Body of pancreas (tissue), 4 donors: ENCODE measurements at places on chromosomes 3 and 15. TPM values are rescaled to one million over a fixed set of nuclear protein-coding genes. Genes with fewer than 3 reads are reported as not detected.
A peak's percentile ranks its signal among the peaks of the same experiment; 100 is the strongest.

DNA sequence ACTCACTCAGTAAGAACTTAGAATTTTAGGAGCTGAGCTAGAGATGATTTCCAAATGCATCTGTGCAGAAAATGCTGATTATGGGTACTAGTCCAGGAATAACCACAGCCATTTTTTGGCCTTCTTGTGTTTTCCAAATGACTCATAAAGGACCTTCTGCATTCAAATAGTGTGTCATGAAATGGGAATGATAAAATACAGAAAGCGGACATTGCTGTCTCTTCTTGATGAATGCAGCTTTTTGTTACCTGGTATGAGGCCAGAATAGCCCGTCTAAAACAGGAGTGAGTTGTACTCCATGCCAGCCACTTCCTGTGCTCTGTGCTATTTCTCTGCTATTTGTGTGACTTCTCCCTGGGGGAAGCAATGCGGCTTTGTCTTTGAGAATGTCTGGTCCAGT lies 20.5 kb upstream of the FRMD5 start:
- no peak for DNase-seq

DNA sequence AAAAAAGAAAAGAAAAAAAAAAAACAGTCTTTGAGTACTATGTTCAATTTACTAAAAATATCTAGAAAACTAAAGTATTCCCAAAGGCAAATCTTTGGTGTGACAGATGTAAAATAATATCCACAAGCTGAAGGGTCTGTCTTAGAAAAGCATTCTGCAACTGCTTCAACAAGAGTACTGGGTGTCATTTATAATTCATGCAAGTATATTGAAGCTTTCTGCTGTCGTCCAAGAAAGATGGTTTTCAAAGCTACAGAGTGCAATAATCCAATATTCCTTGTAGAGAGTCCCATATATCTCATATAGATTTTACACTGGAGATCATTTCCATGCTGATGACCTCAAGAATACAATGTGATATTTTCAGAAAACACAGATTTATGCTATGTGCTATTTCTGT lies 90.9 kb upstream of the SUCLG2 start:
- DNase-seq: no peak

GRCh38 chr3:36774052-36774451 lies 9.7 kb upstream of the DCLK3 start:
- DNase-seq: no peak

GRCh38 chr3:71423151-71423906 lies 160.2 kb downstream of the FOXP1 start:
- DNase-seq: peak; percentile 35

DNA sequence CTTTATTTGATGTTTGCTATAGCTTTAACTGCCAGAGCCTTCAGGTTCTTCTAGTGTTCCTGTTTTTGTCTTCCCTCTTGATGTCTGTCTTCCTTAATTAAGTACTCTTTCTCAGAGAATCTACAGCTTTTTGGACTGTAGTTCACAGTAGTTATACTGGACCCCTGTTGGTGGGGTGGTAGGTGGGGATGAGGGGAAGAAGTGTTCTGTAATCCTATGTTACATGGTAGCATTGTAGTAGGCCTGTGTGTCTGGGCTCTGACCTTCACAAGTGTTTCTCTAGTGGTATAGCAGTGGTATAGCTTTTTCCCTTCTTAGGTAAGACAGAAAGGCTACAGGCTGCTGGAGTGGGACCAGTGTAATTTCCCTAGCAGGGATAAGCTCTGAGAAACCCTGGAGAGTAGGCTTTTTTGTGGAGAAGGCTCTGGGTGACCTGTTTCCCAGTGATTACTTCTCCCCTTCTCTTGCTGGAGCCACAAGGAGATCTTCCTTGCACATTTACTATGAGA lies 59.6 kb downstream of the CHRNA7 start:
- no peak for DNase-seq

DNA sequence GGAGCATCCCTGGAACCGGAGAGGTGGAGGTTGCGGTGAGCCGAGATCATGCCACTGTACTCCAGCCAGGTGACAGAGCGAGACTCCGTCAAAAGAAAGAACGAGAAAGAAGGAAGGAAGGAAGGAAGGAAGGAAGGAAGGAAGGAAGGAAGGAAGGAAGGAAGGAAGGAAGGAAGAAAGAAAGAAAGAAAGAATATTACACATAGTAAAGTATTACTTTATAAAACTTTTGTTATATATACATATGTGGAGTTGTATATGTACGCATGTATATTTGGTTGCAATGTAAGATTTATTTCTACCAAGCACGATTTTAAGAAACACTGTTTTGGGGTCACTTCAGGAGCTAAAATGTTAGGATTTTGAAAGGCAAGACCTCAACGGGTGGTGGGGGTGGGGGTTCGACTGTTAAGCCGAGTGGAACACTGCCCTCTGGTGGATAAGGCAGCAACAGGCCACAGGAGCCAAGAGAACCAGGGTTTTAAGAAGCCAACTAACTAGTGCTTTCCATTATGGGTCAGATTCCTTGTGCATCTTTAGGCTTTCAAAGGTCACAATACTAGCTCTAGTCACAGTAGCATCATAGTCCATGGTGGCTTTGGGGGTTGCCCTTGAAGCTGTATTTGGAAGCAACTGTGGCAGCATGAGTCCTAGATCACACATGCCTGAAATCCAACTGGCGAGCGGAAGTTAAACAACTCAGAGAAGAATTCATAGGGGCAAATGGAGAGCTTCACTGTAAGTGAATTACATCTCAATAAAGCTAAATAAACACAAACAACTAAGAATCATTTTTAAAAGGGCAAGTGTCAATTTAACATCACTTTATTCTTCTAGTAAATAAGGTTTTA lies 22.5 kb downstream of the GLB1 start:
- DNase-seq: peak; percentile 46

GRCh38 chr15:38868326-38869114 lies 303.9 kb upstream of the RASGRP1 start:
- DNase-seq: no peak

DNA sequence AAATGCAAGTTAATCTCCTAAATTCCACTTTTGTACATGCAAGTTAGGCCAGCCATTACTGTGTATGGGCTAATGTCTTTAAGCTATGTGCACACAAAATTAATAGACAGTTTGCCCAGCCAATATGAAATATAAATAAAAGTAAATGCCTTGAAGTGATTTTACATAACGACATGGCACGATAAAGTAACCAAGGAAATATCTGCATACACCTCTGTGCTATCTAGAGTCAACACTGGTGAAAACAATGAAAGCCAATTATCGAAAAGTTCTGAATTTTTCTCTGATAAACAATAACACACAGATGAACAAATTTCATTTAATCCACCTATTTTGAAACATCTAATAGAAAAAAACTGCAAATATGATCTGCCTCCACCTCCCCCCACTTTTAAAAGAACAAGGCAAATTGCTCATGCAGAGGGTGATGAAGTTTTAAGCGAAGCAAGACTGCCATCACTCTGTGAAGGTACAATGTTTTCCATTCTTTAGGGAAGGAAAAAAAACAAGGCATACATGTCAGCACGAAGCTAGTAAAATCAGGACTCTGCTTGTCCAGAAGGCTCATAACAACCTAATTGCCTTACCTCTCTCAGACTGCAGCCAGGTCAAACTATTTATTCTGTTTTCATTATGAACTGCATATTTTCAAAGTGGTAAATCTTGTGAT lies 317.7 kb downstream of the MECOM start:
- no peak for DNase-seq

- DNase-seq: no peak
Observed at GRCh38 chr3:168975576-168975975, 687.9 kb downstream of the MECOM start.

Gene GRAMD1C
- 27.0 TPM for total RNA-seq

Gene HTR3E
- not detected for total RNA-seq

Gene IMPDH2
- 92.6 TPM for total RNA-seq

Gene MOBP
- not detected for total RNA-seq

Gene ANKUB1
- total RNA-seq: not detected

Gene MYH15
- total RNA-seq: not detected

Gene TP63
- total RNA-seq: not detected

Gene PLSCR4
- 28.5 TPM for total RNA-seq

Gene ACSBG1
- total RNA-seq: not detected

Gene GOLGA8H
- total RNA-seq: 2.3 TPM

Gene OSTN
- total RNA-seq: not detected

Gene PARP15
- not detected for total RNA-seq

Gene GABRR3
- total RNA-seq: not detected
